Colonic mucosa (tissue), 4 donors: ENCODE measurements at places on chromosomes 12 and 14. TPM values are rescaled to one million over a fixed set of nuclear protein-coding genes. Genes with fewer than 3 reads are reported as not detected.
A peak's percentile ranks its signal among the peaks of the same experiment; 100 is the strongest.

GRCh38 chr12:122519418-122519817, 7.3 kb downstream of the RSRC2 start:
- peaks cover 38% of the 10 kb centered on the region for H3K36me3 ChIP-seq
- peaks cover 2% of the 10 kb centered on the region for H3K4me1 ChIP-seq
- DNase-seq = no peak

The USP44 gene
- total RNA-seq = 0.22 TPM

The PDZRN4 gene
- 0.35 TPM for total RNA-seq

DNA sequence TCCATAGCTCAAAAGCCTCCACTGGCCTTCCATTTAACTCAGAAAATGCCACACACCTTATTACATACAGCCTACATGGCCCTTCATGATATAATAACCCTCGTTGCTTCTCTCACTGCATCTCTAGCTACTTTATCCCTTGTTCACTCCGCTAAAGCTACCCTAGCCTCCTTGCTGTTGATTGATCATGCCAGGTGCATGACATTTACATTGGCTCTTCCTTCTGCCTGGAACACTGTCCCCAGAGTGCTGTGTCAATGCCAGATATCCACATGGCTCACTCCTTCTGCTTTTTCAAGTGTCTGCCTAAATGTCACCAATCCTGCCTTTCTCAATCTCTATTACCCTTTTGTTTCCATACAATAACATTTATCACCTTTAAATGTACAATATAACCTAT, 58.3 kb downstream of the CAND1 start:
- H3K4me1 ChIP-seq = no peaks in the 10 kb centered on the region
- H3K4me3 ChIP-seq = no peak overlapping the region
- DNase-seq = no peak
- H3K27me3 ChIP-seq = no peaks in the 10 kb centered on the region

DNA sequence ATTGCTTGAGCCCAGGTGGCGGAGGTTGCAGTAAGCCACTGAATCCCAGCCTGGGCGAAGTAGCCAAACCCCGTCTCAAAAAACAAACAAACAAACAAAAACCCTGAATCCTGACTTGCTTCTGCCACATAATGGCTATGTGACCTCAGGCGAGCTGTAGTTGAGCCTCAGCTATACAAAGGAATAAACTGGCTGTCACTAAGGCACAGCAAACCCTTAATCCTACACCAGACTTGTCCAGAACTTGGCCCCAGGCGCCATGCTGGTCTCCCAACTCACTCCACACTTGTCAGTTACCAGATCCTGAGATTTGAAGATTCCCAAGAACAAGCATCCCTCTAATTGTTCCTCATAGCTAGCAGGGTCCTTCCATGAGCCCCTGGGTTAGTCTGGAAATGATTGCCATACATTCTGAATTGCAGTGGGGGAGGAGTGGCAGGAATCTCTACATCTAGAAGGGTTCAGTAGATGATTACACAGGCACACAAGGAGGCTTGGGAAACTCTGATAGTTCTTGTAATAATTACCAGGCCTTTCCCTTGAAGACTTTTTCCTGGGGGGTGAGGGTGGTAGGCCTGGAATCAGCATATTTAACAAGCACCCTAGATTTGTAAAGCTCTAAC, 9.9 kb downstream of the MAP3K12 start:
- DNase-seq = no peak
- no peak overlapping the region for H3K4me3 ChIP-seq
- H3K27me3 ChIP-seq = no peaks in the 10 kb centered on the region
- H3K4me1 ChIP-seq = peaks cover 5% of the 10 kb centered on the region
- H3K27ac ChIP-seq = no peak overlapping the region

The MYH6 gene
- not detected for total RNA-seq

DNA sequence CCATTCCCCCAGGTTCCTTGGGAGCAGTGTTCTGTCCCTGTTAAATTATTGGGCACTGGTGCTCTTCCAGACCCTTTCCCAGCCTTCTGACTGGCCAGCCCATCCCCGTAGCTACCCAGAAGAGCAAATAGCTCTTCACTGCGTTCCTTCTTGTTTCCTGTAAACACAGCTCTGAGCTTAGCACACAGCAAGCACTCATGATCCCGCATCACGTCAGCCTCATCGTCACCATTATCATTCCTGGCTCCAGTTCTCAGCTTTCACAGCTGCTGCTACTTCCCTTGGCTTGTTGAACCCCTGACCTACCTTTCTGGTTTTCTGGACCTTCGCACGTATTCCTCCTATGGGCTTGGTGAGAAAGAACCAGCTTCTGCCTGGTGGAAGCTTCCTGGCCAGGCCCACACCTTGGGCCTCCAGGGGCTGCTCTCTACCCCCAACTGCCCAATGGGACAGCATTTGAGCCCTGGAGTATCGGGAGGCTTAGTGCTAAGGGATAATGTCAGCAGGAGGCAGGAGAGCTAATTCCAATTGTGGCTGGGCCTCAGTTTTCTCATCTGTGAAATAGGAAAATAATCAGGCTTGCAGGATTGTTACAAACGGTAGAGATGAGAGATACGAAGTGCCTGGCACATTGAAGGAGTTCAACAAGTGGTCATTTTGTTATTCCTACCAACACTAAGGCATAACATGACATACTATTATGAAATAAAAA, 22.6 kb upstream of the PAPOLA start:
- no peaks in the 10 kb centered on the region for H3K27me3 ChIP-seq
- H3K4me1 ChIP-seq = no peaks in the 10 kb centered on the region
- H3K27ac ChIP-seq = no peak overlapping the region
- DNase-seq = no peak
- H3K4me3 ChIP-seq = no peak overlapping the region
- no peaks in the 10 kb centered on the region for H3K36me3 ChIP-seq

GRCh38 chr12:34051486-34051885, 29.2 kb downstream of the ALG10 start:
- DNase-seq = no peak
- no peaks in the 10 kb centered on the region for H3K4me1 ChIP-seq
- no peaks in the 10 kb centered on the region for H3K36me3 ChIP-seq
- no peak overlapping the region for H3K4me3 ChIP-seq

The TMBIM6 gene
- total RNA-seq = 1,024 TPM

The IL22 gene
- not detected for total RNA-seq

The SMIM41 gene
- total RNA-seq = 0.58 TPM

The RNF212B gene
- total RNA-seq = not detected

The ALX1 gene
- total RNA-seq = not detected

- no peak overlapping the region for H3K27ac ChIP-seq
- H3K4me1 ChIP-seq = no peaks in the 10 kb centered on the region
- no peaks in the 10 kb centered on the region for H3K36me3 ChIP-seq
- DNase-seq = no peak
Measured at GRCh38 chr12:9391815-9392214, 183.6 kb upstream of the PZP start.

- no peak for DNase-seq
- H3K4me1 ChIP-seq = no peaks in the 10 kb centered on the region
- H3K27me3 ChIP-seq = no peaks in the 10 kb centered on the region
- H3K4me3 ChIP-seq = no peak overlapping the region
- no peaks in the 10 kb centered on the region for H3K36me3 ChIP-seq
Measured at GRCh38 chr14:20440882-20441281, 4.9 kb upstream of the KLHL33 start.

DNA sequence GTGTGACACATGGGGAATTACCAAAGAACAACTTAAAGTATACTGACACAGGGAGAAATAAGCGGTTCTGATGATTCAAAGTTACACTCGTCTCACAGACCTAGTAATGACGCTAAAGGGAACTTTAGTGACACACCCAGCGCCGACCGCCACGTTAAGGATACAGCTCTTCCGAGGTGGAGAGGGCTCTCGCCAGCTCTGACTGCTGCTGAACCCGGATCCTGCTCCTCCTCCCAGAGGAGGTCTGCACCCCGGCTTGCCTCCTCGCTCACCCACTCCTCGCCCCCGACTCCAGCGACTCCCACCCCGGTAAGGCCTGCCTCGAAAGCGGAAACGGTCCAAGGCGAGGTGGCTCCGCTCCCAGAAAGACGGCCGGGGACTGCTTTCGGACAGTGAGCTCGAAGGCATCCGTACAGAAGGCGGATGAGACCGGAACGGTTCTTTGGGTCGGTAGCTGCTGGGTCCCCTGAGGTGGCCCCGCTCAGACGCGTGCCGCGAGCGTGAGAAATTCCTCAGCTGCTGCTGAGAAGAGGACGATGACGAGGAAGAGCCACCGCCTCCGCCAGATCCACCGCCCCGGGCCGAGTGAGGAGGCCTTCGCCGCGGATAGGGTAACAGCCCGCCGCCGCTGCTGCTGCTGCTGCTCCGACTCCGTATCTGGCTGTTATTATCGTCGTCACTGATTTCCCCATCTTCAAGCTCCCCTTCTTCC, 643 bp downstream of the ZFC3H1 start:
- peak; percentile 75 for DNase-seq
- H3K4me1 ChIP-seq = peaks cover 22% of the 10 kb centered on the region
- H3K27me3 ChIP-seq = no peaks in the 10 kb centered on the region
- peak overlapping the region; percentile 82 for H3K4me3 ChIP-seq

The FOXG1 gene
- not detected for total RNA-seq

GRCh38 chr12:48937170-48937569, 11.9 kb upstream of the FKBP11 start:
- no peaks in the 10 kb centered on the region for H3K4me1 ChIP-seq
- no peak overlapping the region for H3K4me3 ChIP-seq
- no peaks in the 10 kb centered on the region for H3K27me3 ChIP-seq
- peaks cover 20% of the 10 kb centered on the region for H3K36me3 ChIP-seq
- no peak overlapping the region for H3K27ac ChIP-seq

- H3K4me3 ChIP-seq = no peak overlapping the region
- no peaks in the 10 kb centered on the region for H3K27me3 ChIP-seq
- peaks cover 12% of the 10 kb centered on the region for H3K4me1 ChIP-seq
- no peak overlapping the region for H3K27ac ChIP-seq
- no peak for DNase-seq
Measured at GRCh38 chr14:91406982-91407381, 10.6 kb downstream of the CCDC88C start.

DNA sequence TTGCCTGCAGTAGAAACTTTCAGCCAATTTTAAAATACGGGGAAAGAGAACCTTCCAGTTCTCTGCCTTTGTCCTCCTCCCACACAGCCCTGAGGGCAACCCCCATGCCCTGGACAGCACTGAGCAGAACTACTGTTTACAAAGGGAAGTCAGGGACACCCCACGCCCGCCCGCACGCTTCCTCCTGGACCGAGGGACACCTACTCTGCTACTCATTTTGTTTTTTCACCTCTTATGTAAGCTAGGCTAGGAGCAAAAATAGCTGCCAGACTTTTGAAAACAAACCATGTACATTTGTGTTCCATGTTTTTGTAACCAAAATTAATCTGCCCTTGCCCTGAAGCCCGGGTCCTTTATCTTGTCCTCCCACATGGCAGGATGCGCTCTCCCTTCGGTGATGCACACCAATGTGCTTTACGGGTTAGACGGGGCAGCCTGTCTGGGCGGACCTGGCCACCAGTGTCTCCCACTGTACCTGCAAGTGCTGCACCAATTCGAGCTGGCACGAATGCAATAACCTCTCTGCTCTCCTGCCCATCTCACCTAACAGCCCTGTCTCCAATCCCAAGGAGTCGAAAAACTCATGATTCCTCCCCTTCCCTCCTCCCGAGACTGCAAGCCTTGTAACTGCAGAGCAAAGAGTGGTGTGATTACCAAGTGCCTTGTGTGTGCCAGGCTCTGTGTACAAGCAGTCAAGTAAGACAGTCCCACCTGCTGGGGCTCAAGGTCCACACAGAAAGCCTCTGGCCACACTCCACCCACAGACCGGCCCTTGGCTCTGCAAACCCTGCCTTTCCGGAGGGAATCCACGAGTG, 85.2 kb downstream of the CCDC88C start:
- H3K27ac ChIP-seq = peak overlapping the region; percentile 1
- peaks cover 7% of the 10 kb centered on the region for H3K4me1 ChIP-seq
- peak; percentile 66 for DNase-seq
- H3K36me3 ChIP-seq = peaks cover 1% of the 10 kb centered on the region

- no peak for DNase-seq
- no peak overlapping the region for H3K27ac ChIP-seq
- no peaks in the 10 kb centered on the region for H3K27me3 ChIP-seq
Measured at GRCh38 chr12:109723311-109723881, 9.8 kb downstream of the FAM222A start.

GRCh38 chr12:70459786-70460185, 93.7 kb downstream of the KCNMB4 start:
- H3K27ac ChIP-seq = no peak overlapping the region
- no peaks in the 10 kb centered on the region for H3K36me3 ChIP-seq
- H3K4me1 ChIP-seq = no peaks in the 10 kb centered on the region
- no peak overlapping the region for H3K4me3 ChIP-seq
- DNase-seq = no peak

The SLCO1C1 gene
- 0.35 TPM for total RNA-seq

The PDE3A gene
- total RNA-seq = 32.1 TPM

The FSCB gene
- not detected for total RNA-seq

DNA sequence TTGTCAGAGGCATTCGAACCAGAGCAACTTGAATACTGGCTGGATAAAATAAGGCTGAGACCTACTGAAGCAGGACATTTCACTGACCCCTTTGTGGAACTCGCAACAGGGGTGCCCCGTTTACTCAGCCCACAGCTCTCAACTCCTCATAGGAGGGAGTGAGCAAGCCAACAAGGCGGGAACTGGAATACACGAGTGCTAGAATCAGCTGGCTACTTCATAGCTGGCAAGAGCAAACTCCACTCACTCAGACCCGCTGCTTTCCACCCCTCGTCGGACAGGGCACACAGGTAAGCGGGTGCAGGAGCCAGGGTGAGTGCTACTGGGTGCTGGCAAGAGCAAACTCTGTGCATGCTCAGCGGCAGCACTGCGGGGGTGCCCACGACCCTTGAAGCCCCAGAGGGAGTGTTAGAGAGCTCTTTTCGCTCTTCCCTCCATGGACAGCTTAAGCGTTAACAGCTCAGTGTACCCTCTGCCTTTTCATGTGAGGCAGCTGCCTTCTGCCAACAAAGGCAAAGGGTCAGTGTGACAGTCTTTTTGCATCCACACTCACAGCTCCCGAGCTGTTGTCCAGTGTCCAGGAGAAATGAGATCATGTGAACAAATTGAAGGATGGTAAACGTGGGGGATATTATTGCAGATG, 15.7 kb downstream of the CAPZA3 start:
- H3K27me3 ChIP-seq = no peaks in the 10 kb centered on the region
- no peak for DNase-seq
- H3K4me1 ChIP-seq = no peaks in the 10 kb centered on the region
- H3K27ac ChIP-seq = no peak overlapping the region

- peak; percentile 79 for DNase-seq
- peak within 1 kb of the TSS; percentile 86 for H3K27ac ChIP-seq
- H3K4me1 ChIP-seq = no peaks in the 10 kb centered on the region
- peak within 1 kb of the TSS; percentile 53 for H3K4me3 ChIP-seq
- H3K27me3 ChIP-seq = no peaks in the 10 kb centered on the region
Measured at GRCh38 chr12:26124446-26125399, at the start of gene BHLHE41. Gene BHLHE41, minus strand, starts transcription at chr12:26125037. Its CDS starts 258 bp downstream, at chr12:26124779.

DNA sequence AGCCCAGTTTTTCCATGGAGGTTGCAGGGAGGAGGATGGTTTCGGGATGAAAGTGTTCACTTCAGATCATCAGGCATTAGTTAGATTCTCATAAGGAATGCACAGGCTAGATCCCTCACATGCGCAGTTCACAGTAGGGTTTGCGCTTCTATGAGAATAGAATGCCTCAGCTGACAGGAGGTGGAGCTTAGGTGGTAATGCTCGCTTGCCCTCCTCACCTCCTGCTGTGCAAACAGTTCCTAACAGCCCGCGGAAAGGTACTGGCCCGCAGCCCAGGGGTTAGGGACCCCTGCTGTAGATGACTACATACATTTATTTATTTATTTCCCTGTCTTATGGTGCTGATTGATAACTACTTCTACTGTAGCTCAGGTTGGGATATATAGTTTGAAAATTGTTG, 93.2 kb downstream of the FBXO33 start:
- no peak overlapping the region for H3K4me3 ChIP-seq
- H3K4me1 ChIP-seq = no peaks in the 10 kb centered on the region

The BATF gene
- 1.3 TPM for total RNA-seq
